ENCODE measurements at places on chromosomes 16 and 17.

GRCh38 chr16:85017151-85017550, 5.8 kb upstream of the ZDHHC7 start:
- no peak for DNase-seq

GRCh38 chr17:45030733-45031132, 20.7 kb downstream of the DCAKD start:
- no peak for DNase-seq

- DNase-seq: no peak
Observed at GRCh38 chr16:79293836-79294460, 306.6 kb downstream of the MAF start.

DNA sequence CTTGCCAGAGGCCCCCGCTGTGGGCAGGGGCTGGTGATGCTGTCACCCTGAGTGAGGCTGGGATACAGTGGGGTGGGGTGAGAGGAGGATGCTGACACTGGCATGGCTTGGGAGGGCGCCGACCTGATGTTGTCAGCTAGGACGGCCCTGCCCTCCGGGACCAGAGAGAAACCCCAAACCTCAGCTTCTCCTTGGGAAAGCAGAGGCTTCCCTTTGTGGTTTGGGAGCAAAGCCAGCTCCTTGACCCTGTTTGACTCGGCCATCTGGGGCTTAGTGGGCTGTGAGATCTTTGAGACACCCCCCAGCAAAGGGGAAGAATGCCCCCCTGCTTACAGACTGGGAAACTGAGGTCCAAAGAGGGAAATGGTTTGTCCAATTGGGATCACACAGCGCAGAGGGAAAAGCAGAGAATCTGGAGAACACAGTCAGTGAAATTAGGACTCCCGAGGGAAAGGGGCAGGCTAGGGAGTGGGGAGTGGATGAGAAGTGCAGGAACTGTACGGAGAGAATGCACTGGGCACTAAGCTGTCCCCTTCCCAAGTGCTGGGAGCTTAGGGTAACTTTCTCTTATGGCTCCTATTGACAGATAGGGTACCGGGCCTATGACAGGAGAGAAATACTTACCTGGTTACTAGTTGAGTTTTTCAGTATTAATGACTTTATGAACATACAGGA, 40.7 kb upstream of the DLX4 start:
- no peak for DNase-seq

DNA sequence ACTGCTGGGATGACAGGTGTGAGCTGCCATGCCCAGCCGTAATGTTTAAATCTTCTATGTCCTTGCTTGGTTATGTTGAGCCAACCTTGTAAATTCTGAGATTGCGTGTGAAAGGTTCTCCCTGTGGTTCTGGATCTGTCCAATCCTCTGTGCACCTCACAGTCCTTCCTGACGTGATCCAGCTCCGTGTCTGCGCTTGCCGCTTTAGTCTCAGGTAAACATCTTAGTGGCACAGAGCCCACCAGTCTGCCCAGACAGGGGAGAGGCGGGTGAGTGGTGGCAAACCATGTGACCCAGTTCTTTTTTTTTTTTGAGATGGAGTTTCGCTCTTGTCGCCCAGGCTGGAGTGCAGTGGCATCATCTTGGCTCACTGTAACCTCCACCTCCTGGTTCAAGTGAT, 13.9 kb downstream of the SLC25A10 start:
- DNase-seq: no peak

DNA sequence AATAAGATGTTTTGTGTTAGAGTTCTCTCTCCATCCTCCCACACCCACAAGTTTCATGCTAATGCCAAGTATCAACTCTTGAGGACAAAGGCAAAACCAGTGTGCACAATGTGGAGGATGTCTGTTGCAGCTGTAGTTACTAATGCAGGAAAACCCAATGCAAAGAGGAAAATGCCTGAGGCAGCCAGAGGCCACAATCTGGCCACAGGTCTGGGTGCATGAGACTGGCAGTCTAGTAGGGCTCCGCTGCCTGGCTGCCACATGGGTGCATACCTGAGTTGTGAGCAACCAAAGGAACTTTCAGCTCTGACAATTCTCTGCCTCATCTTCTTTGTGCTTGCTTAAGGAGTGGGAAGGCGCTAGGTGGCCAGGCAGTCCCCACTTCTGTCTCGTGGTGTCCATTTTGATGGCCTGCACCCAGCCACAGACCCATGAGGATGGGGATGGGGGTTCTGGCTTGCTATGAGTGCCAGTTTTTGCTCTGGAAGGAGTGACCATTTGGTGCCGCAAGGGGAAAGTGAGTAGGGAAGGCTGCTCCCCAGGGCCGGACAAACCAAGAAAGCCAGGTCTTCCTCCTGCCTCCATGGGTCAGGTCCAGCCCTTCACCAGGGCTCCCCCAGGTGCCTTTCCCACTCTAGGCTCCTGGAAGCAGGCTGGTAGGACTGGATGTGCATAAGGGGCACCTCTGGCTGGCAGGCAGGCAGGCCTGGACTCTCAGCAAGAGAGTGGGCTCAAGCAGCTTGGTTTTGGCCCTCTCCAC, 4.2 kb upstream of the GFOD2 start:
- no peak for DNase-seq

GRCh38 chr17:72236980-72237633, 116.3 kb downstream of the SOX9 start:
- DNase-seq: no peak

GRCh38 chr17:37124821-37125173, 176.0 kb downstream of the AATF start:
- no peak for DNase-seq

- no peak for DNase-seq
Observed at GRCh38 chr17:35617505-35617904, 30.4 kb downstream of the AP2B1 start.

GRCh38 chr17:8696426-8696825, 48.2 kb downstream of the CCDC42 start:
- DNase-seq: no peak
